ENCODE measurements at places on chromosomes 3 and 15.
A peak's percentile ranks its signal among the peaks of the same experiment; 100 is the strongest.

DNA sequence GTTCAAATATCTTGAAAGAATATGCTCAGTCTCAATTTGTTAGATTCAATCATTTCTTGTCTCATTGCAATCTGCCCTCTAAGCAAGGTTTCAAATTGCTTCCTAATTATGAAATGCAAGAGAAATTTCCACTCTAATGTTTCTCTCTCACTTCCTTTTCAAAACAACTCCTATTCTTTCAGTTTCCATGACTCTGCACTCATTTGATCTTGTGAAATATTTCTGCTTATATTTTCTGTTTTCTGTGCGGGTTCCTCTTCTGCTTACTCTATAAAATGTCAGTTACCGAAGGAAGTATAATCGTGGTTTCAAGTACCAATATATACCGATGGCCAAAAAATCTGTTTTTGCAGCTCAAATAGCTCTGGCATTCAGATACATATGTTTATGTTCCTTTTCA lies 521.9 kb upstream of the NAALADL2 start:
- DNase-seq = no peak
- H3K27ac ChIP-seq = no peak overlapping the region
- H3K4me1 ChIP-seq = no peaks in the 10 kb centered on the region
- H3K4me3 ChIP-seq = no peak overlapping the region

- no peak within 1 kb of the TSS for H3K4me3 ChIP-seq
- DNase-seq = no peak
- peaks cover 5% of the 10 kb centered on the region for H3K27me3 ChIP-seq
- H3K4me1 ChIP-seq = no peaks in the 10 kb centered on the region
- no peak within 1 kb of the TSS for H3K27ac ChIP-seq
- H3K36me3 ChIP-seq = no peaks in the 10 kb centered on the region
These were observed at the start of gene PRR23E for GRCh38 chr3:127192576-127193232. Gene PRR23E (plus strand): TSS chr3:127193131. CDS start chr3:127196686, 3,555 bp downstream.

- no peaks in the 10 kb centered on the region for H3K36me3 ChIP-seq
- no peak overlapping the region for H3K27ac ChIP-seq
- H3K27me3 ChIP-seq = peaks cover 11% of the 10 kb centered on the region
- H3K4me1 ChIP-seq = peaks cover 4% of the 10 kb centered on the region
These were observed 13.2 kb downstream of the CYP19A1 start for GRCh38 chr15:51325167-51325566.

- H3K36me3 ChIP-seq = no peaks in the 10 kb centered on the region
- H3K4me3 ChIP-seq = no peak overlapping the region
- DNase-seq = no peak
- peaks cover 4% of the 10 kb centered on the region for H3K27me3 ChIP-seq
These were observed 60.8 kb upstream of the GOLIM4 start for GRCh38 chr3:168156479-168156878.

DNA sequence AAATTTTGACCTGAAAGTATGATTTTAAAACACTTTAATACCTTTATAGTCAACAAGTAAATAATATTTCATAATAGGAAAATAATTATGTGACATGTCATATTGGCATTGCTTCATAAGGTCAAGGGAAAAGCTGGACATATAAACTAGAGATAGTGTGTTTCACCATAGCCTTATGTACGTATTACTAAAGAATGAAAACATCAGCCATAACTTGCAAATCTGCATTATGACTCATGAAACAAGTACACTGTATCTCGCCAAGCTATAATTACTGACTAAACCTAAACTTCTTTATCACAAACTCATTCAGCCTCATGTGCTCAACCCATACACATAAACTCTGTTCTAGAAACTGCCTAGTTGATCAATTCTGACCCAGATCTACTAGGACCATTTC lies 950.1 kb downstream of the FHIT start:
- no peak overlapping the region for H3K4me3 ChIP-seq
- peak; percentile 94 for DNase-seq
- H3K4me1 ChIP-seq = peaks cover 13% of the 10 kb centered on the region
- no peaks in the 10 kb centered on the region for H3K27me3 ChIP-seq

Data from IMR-90 (cell line).